Renal cortical epithelial cell (primary cell): ENCODE measurements at places on chromosomes 11 and 22. TPM values are rescaled to one million over a fixed set of nuclear protein-coding genes. Genes with fewer than 3 reads are reported as not detected.

Gene ARRB1
- 3.6 and 6.7 TPM in 2 replicates for total RNA-seq

Gene OR51S1
- total RNA-seq, result not detected in 2 replicates

Gene FXYD6
- total RNA-seq, result 0.20 and 1.0 TPM in 2 replicates

Gene KRTAP5-8
- total RNA-seq, result not detected in 2 replicates

Gene ACAD8
- total RNA-seq, result 22.2 and 31.2 TPM in 2 replicates

Gene DEFB131B
- total RNA-seq, result not detected in 2 replicates

Gene CEND1
- 0.60 TPM in 1 of 2 replicates, not detected in the other for total RNA-seq

Gene ZBED4
- 12.2 and 23.7 TPM in 2 replicates for total RNA-seq

Gene NLRX1
- 24.7 and 34.2 TPM in 2 replicates for total RNA-seq

Gene ANKRD42
- total RNA-seq, result 6.9 and 25.9 TPM in 2 replicates

Gene KRTAP5-9
- not detected in 2 replicates for total RNA-seq

Gene ENTHD1
- not detected in 2 replicates for total RNA-seq

Gene MUC5AC
- not detected in 2 replicates for total RNA-seq

Gene CFAP300
- 2.6 and 11.9 TPM in 2 replicates for total RNA-seq

Gene UBQLN3
- 0.05 TPM in 1 of 2 replicates, not detected in the other for total RNA-seq

Gene TMEM45B
- total RNA-seq, result 0.50 and 5.0 TPM in 2 replicates

Gene GTSE1
- 0.20 and 3.3 TPM in 2 replicates for total RNA-seq

Gene RASSF10
- total RNA-seq, result 2.6 and 13.2 TPM in 2 replicates

Gene YAP1
- total RNA-seq, result 98.1 and 219 TPM in 2 replicates

Gene MS4A14
- not detected in 2 replicates for total RNA-seq

Gene TMEM191C
- total RNA-seq, result 0.17 and 0.35 TPM in 2 replicates

Gene KCNJ11
- total RNA-seq, result 0.25 and 0.35 TPM in 2 replicates

Gene CBX6
- 28.3 and 62.7 TPM in 2 replicates for total RNA-seq

Gene PLXNB2
- total RNA-seq, result 98.8 and 582 TPM in 2 replicates

Gene OR9I1
- not detected in 2 replicates for total RNA-seq

Gene RIC3
- total RNA-seq, result 2.4 and 6.1 TPM in 2 replicates

Gene FAM83F
- total RNA-seq, result 4.3 and 4.6 TPM in 2 replicates

Gene DRD2
- not detected in 2 replicates for total RNA-seq

Gene FAM168A
- 7.3 and 32.8 TPM in 2 replicates for total RNA-seq

Gene SLC5A1
- total RNA-seq, result not detected in 2 replicates

Gene DPP3
- 73.6 and 95.2 TPM in 2 replicates for total RNA-seq

Gene C22orf42
- not detected in 2 replicates for total RNA-seq

Gene TCN2
- 9.2 and 26.0 TPM in 2 replicates for total RNA-seq

Gene DESI1
- 17.5 and 27.8 TPM in 2 replicates for total RNA-seq

Gene RAPSN
- 0.10 and 0.17 TPM in 2 replicates for total RNA-seq

Gene JOSD1
- total RNA-seq, result 60.1 and 91.9 TPM in 2 replicates

Gene CHRM1
- total RNA-seq, result not detected in 2 replicates

Gene IFTAP
- 29.5 and 57.5 TPM in 2 replicates for total RNA-seq

Gene C22orf31
- total RNA-seq, result not detected in 2 replicates

Gene LZTR1
- 28.7 and 63.5 TPM in 2 replicates for total RNA-seq

Gene SMC1B
- total RNA-seq, result not detected in 2 replicates

Gene RAB39A
- 0.10 TPM in 1 of 2 replicates, not detected in the other for total RNA-seq

Gene SPA17
- total RNA-seq, result 11.3 and 22.6 TPM in 2 replicates

Gene HEPN1
- total RNA-seq, result not detected in 2 replicates

Gene RFPL3
- total RNA-seq, result not detected in 2 replicates

Gene SLC22A8
- total RNA-seq, result not detected in 2 replicates

Gene KRTAP5-7
- not detected in 2 replicates for total RNA-seq

Gene DGKZ
- 32.1 and 32.5 TPM in 2 replicates for total RNA-seq

Gene VSIG10L2
- total RNA-seq, result not detected in 2 replicates

Gene CCDC83
- total RNA-seq, result not detected in 2 replicates

Gene OR51E2
- total RNA-seq, result not detected in 2 replicates

Gene OR8D1
- total RNA-seq, result not detected in 2 replicates

Gene B4GALNT4
- total RNA-seq, result 4.0 and 4.5 TPM in 2 replicates

Gene YPEL4
- total RNA-seq, result 0.35 TPM in 1 of 2 replicates, not detected in the other

Gene GDPD4
- total RNA-seq, result not detected in 2 replicates

Gene MS4A4A
- total RNA-seq, result not detected in 2 replicates

Gene ASCC2
- total RNA-seq, result 14.4 and 29.8 TPM in 2 replicates

Gene VWA5A
- total RNA-seq, result 32.1 and 45.7 TPM in 2 replicates
